ENCODE measurements at places on chromosomes 12 and 14. TPM values are rescaled to one million over a fixed set of nuclear protein-coding genes. Genes with fewer than 3 reads are reported as not detected.

The ZFHX2 gene
- total RNA-seq, result not detected

The GXYLT1 gene
- 7.8 TPM for total RNA-seq

The KRT74 gene
- total RNA-seq, result not detected

The OR4N2 gene
- not detected for total RNA-seq

- no peak for DNase-seq
These were observed 5.7 kb upstream of the PLEK2 start for GRCh38 chr14:67417633-67418032.

DNA sequence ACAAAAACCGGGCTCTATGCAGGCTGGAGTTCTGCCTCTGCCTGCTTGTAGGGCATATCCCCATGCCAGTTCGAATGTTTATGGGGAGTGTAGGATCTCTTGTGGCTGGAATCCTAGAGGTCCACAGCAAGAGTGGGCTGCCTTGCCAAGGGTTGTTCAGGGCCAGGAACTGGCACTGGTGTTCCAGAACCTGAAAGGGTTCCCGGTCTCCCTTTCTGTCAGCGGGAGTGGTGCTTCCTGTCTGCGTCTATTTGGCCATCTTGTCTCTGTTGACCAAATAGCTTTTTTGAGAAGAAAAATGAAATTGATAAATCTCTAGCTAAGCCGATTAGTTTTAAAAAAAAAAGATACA is 17.8 kb downstream of the OLR1 start:
- DNase-seq, result no peak

DNA sequence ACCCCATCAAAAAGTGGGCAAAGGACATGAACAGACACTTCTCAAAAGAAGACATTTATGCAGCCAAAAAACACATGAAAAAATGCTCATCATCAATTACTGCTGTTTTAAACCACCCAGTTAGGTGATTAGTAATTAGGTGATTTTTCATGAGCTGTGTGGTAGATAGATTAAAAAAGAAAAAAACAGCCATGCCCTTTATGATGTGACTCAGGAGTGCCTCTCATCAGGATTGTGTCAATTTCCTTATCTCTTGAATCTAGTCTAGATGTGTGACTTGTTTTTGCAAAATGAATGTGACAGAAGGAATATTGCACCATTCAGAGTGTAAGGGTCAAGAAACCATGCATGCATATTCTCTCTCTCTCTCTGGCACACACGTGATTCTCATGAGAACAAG is 5.7 kb downstream of the OR10A7 start:
- DNase-seq, result no peak

- no peak for DNase-seq
These were observed 116.7 kb downstream of the KCNMB4 start for GRCh38 chr12:70482764-70483163.

DNA sequence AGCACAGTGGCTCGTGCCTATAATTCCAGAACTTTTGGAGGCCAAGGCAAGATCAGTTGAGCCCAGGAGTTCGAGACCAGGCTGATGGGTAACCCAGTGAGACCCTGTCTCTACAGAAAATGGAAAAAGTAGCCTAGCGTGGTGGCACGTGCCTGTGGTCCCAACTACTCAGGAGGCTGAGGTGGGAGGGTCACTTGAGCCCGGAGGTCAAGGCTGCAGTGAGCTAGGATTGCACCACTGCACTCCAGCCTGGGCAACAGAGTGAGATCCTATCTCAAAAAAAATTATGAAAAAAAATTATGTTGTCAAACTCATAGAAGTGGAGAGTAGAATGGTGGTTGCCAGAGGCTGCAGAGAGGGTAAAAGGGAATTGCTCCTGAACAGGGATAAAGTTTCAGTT is 3.6 kb upstream of the LRCOL1 start:
- no peak for DNase-seq

DNA sequence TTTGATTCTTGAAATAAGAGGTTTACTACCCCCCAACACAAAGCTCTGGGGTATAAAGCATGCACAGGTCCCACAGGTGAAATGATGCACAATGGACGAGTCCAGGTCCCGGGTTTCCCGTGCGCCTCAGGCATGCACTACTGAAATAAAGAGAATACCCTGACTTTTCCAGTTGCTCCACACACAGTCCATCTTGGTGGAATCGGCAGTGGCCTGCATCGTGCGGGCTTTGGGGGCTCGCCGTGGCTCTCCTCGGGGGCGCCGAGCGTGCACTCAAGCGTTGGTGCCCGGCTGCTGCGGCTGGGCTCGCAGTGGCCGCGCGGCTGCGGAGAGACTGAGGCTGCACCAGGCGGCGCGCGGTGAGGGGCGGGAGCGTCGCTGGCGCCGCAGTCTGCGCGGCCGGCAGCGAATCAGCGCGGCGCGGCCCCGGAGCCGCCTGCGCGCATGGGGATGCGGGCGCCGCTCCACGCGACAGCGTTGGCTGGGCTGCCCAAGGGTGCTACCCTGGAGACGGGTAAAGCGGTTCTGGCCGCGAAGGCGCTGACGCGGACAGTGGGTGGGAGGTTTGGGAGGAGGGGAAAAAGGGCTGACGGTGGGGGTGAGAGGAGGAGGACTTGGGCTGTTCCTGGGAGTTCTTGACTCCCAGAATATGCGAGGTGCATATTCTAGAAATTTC is 53.8 kb upstream of the CCDC175 start:
- DNase-seq, result peak; percentile 46

DNA sequence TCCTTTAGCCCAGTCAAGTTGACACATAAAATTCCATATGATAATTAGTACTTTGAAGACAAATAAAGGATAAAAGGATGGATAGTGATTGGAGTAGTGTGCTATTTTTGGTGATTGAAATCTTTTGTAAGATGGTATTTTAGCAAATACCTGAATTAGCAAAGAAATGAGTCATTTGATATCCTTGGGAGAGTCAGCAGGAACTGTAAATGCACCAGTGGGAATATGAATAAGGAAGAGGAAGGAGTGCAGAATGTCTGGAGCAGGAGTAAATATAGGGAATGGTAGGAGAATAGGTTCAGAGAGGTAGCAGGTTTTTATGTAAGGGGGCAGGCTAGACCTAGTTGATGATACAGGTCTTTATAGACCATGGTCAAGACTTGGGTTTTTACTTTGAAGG is 75.0 kb downstream of the TRMT5 start:
- no peak for DNase-seq

- DNase-seq, result no peak
These were observed 155.1 kb downstream of the CALM1 start for GRCh38 chr14:90551733-90552464.

DNA sequence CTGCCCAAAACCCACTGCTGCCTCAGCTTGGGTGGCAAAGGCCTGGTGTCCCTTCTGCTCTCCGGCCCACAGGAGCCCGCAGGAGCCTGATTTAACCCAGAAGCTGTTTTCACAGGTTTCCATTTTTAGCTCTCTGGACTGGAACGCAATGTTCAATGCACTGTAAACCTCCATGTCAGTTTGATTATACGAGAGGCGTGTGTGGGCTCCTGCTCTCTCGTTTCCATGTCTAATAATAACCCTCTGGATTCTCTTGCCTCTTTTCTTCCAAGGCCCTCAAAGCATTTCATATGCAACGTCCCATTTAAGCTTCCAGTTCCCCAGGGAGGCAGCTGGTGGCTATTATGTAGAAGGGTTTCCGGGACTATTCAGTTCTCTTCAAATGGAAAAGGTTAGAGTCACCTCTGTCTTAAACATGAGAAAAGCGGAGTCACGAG is 161.1 kb downstream of the SUDS3 start:
- no peak for DNase-seq

GRCh38 chr14:100028990-100029677 is 36.1 kb upstream of the EVL start:
- DNase-seq, result no peak

DNA sequence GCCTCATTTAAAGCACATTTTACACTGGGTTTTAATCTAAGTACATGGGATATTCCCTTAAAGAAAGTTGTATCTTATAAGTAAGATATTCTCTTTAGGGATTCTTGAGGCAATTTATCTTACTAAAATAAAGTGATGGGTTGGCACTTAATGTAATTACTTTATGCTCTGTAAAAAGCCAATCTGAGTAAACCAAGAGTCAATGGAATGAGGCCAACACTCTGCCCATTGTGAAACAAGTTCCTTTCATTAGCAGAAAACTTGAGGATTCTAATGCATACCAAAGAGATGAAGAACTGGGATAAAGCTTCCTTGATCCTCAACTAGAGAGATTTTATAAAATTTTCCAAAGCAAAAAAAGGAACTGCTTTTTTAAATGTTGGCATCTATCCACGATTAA is 121.2 kb downstream of the METTL25 start:
- no peak for DNase-seq

- no peak for DNase-seq
These were observed 1.6 kb downstream of the GSKIP start for GRCh38 chr14:96364962-96365361.

- DNase-seq, result no peak
These were observed 11.6 kb downstream of the IFT81 start for GRCh38 chr12:110135806-110136205.

DNA sequence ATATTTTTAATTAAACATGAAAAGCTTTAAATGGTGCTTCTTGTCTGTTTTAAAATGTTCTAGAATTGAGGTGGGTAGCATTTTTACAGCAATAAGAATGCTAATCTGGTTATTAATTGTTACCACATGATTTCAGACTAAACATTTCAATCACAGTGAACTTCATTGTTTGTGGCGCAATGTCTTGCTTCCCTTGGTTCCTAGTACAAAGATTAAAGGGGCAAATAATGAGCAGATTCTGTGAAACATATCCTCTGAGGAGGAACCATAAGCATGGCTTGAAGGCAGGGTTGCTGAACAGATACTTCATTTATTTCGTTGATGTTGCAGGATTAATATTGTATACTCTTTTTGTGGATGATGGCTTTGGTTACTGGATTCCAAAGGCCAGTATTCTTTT is 162.1 kb downstream of the FUT8 start:
- no peak for DNase-seq

- DNase-seq, result peak; percentile 28
These were observed 18.7 kb downstream of the DAD1 start for GRCh38 chr14:22570132-22570949.

Measured in MG63 (cell line).